Stimulated activated CD4-positive, alpha-beta T cell treated with anti-CD3 and anti-CD28 coated beads, Interleukin-4, amount 100 ng/mL, for 1 hour (primary cell): ENCODE measurements at places on chromosomes 7 and 10.

DNA sequence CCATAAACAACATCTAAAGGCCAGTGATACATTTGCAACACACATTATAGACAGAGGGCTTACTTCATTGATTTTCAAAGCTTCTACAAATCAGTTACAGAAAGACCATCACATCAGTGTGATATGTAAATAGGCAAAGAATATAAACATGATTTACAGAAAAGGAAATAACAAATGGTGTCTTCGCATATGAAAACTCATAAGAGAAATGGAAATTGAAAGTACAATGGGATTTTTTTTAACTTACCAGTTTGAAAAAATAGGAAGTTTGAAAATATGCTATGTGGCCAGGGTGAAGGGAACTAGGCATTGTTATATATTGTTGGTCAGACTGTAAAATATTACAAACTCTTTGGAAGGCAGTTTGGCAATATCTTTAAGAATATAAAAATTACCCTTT is 27.3 kb downstream of the SEC23IP start:
- no peak for DNase-seq

GRCh38 chr7:75018570-75019364 is 54.3 kb downstream of the CASTOR2 start:
- no peak for DNase-seq

DNA sequence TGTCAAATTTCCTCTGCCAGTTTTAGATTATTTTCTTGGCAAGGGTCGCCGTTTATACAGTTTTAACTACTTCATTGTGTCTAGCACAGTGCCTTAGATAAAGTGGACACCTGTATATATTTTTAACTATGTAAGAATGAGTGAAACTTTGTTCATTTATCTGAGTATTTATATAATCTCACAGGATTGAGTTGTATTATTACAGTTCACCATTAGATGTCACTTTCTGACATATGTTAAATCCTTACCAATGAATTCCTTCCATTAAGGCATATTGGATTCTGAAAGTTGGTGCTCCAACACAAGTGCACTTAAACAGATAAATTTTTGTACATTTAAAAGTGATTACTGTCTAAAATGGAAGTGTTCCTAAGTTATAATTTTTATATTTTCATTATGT is 43.0 kb downstream of the ZMYND11 start:
- DNase-seq: no peak

DNA sequence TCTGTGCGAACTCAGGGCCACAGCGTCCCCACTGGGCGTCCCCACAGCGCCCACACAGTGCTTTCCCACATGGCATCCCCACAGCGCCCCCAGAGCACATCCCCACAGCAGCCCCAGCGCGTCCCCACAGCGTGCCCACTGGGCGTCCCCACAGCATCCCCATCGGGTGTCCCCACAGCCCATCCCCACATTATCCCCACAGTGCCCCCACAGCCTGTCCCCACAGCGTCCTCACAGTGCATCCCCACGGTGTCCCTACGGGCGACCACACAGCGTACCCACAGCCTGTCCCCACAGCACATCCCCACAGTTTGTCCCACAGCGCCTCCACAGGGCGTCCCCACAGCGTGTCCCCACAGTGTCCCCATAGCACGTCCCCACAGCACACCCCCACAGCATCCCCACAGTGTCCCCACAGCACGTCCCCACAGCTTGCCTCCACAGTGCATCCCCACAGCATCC is 131.6 kb downstream of the ACTR3B start:
- DNase-seq: no peak

GRCh38 chr10:78025685-78026364 is 3.5 kb downstream of the POLR3A start:
- DNase-seq: no peak

GRCh38 chr10:116948530-116948870 is 56.5 kb downstream of the SHTN1 start:
- no peak for DNase-seq
